Left lung (tissue), 14 donors: ENCODE measurements at places on chromosomes 6 and 20. TPM values are rescaled to one million over a fixed set of nuclear protein-coding genes. Genes with fewer than 3 reads are reported as not detected.

DNA sequence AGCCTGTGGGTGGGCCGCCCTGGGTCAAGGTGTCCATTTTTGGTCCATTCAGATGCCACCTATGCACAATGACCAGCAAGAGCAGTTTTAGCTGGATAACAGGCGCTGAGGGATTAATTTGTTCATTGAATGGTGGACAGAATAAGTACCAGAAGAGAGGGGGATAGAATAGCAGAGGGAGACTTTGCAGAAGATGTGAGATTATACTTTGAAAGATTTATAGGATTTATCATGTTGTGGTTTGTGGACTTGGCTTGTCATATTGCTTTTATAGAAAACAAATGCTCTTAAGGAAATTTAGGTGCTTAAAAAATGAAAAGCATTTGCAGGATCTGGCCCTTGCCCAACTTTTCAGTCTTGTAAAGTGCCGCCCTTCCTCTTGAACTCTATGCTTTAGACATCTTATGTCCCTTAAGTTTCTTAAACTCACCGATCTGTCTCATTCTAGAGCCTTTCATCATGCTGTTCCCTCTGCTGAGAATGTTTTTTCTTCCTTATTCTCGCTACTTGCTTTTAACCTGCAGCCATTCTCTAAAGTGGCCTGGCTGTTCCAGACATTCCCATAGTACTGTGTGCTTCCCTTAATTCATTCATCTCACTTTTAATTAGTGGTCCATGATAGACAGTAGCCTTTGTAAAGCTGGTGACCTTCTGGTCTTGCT is 42.5 kb downstream of the CD109 start:
- no peak for DNase-seq

DNA sequence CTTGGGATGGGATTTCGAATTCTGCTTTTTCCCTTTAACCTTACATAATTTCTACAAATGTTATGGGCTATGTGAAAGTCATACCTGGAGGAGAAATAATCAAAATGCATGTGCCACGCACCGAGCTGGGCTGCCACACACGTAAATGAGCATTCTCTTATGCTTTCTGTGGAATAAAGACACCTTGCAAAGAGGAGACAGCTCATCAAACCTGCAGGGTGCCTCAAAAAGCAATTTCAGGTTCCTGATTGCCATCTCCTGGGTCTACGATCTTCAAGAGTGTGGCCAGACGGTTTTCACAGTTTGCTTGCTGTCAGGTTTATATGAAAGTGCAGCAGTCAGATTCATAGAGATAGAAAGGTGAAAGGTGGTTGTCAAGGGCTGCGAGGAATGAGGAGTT is 36.6 kb downstream of the DUSP22 start:
- DNase-seq, result no peak

GRCh38 chr6:153758516-153758915 is 280.5 kb upstream of the OPRM1 start:
- DNase-seq, result no peak

GRCh38 chr6:56838965-56839364 is 115.9 kb upstream of the BEND6 start:
- no peak for DNase-seq

DNA sequence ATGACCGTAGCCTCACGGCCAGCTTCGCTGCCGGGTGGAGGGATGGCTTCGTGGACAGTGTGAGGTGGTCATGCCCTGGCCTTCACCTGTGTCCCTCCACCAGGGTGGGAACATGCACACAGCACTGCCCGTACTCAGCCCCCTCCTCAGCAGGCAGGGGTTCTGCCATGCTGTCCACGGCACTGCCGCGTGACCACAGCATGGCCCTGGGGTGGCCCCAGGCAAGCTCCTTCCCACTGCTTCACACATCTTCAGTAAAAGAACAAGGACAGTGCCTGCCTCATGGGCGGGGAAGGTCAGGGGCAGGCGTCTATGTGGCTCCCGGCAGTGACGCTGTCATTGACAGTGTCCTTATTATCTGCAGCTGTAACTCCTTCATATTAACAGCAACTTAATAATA is 205.9 kb downstream of the TAF4 start:
- DNase-seq, result peak; percentile 47

- no peak for DNase-seq
Measured at GRCh38 chr6:41626917-41627316, 11.4 kb upstream of the MDFI start.

- peak; percentile 94 for DNase-seq
Measured at GRCh38 chr6:46170357-46171289, at the start of gene ENPP5. Gene ENPP5 (minus strand): TSS chr6:46170980. CDS start chr6:46168262, 2,718 bp downstream.

GRCh38 chr20:64030371-64031134 is 5.4 kb upstream of the C20orf204 start:
- no peak for DNase-seq

GRCh38 chr20:47733892-47734291 is 51.4 kb downstream of the SULF2 start:
- no peak for DNase-seq

- DNase-seq, result no peak
Measured at GRCh38 chr20:32709632-32710121, 33.6 kb downstream of the COMMD7 start.

- DNase-seq, result no peak
Measured at GRCh38 chr6:107230024-107230423, 114.7 kb upstream of the BEND3 start.

DNA sequence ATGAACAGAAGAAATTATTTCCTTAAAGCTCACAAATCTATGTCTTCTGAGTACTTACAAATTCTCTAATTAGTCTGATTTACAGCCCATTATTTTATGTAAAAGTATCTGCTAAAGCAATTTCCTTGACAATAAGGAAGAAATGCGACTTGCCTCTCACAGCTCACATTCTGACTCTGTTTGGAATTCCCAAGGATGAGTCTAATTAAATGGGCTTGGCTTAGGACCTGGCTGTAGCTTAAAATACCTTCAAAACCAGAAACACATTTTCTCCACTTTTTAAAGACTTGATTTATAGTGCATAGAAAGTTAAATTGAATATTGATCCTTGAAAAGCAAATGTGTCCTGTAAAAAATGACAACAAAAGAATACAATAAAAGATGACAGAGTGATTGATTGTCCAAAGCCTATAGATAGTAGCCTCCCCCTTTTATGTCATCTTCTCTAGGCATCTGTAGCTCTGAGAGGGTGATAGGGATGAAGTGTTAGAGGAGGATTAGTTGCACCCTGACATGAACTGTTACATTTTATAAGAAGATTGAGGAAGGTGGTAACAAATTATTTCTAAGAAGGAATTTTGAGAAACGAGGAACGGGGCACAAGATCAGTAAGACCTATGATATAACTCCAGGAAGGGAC is 118.9 kb downstream of the MACROD2 start:
- no peak for DNase-seq

Gene DAAM2
- 35.1 TPM for polyA plus RNA-seq

Gene OPRM1
- not detected for polyA plus RNA-seq

Gene RBPJL
- polyA plus RNA-seq, result not detected

Gene LAMA2
- 56.7 TPM for polyA plus RNA-seq

Gene RGS17
- 2.2 TPM for polyA plus RNA-seq

Gene CD40
- 13.9 TPM for polyA plus RNA-seq
